Activated CD4-positive, alpha-beta T cell treated with anti-CD3 and anti-CD28 coated beads, Interleukin-2, amount 10 ng/mL, durations not matched to agents 7 days and 5 days (primary cell): ENCODE measurements at places on chromosomes 7 and 10. TPM values are rescaled to one million over a fixed set of nuclear protein-coding genes. Genes with fewer than 3 reads are reported as not detected.

- no peak for DNase-seq
Observed at GRCh38 chr10:71631007-71631861, 88.3 kb downstream of the C10orf105 start.

DNA sequence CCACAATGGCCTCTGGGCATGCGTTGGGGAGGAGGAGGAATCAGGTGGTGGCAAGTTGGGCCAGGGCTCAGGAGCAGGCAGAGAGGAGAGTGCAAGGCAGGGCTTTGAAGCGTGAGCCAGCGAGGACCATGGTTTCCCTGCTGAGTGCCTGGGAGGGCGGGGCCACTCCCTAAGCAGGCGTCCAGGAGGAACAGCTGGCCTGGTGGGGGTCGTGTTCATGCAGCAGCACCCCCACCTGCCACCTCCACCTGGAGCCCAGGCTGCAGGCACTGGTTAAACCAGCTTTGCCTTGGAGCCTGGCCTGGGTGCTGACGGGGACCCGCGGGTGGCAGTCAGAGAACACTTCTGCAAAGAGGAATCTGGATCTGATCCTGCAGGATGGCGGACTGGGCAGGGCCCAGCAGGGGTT, 24.2 kb upstream of the AQP1 start:
- no peak for DNase-seq

ZCWPW1 gene
- 2.4 TPM for total RNA-seq

DNA sequence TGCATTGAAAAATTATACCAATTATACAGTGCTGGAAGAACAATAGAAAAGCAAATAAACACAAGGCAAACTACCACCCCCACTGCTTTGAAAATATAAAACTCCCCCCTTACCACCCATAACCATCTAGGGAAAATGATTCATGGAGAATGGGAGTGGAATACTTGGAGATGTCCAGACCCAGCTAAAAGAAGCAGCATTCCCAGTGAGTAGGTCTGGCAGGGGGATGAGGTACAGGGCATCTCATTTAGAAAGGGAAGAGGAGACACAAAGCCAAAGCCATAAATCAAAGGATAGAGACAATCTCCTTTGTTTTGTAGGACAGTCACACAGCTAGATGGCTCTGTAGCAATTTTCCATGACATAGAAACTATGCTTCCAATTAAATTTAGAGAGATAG, 36.0 kb upstream of the DGKI start:
- no peak for DNase-seq

GRCh38 chr10:103428989-103429643, 23.1 kb downstream of the CALHM2 start:
- DNase-seq: no peak

ZNF679 gene
- total RNA-seq: not detected

DNA sequence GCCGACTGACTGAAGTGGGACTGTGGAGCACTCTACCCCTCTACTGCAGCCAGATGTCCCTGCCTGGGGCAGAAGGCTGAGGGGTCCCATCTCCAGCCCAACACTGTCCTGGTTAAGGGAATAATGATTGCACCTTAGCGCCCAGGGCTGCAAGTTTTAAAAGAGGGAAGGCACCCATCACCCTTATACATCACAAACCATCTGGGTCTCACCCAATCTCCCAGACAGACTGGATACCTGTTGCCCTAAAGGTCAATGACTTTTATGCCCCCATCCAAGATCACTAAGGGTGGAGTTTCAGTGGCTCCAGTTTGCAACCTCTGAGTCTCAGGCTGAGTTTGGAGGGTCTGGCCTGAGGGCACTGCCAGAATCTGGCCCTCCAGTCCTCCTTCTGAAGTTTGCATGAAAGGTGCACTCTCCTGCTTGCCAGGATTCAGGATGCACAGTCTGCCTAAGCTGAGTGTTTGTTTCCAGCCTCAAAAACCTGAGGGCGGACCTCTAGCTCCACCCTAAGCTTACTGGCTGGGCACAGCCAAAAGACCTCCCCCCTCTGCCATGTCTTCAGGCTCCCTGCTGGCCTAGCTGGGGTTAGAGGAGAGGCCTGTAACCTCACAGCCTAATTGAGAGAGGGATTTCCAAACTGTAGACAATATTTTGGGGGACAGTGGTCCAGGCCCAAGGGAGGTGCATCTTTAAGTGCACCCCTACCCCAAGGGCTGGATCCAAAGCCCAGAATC, 2.5 kb upstream of the EMX2 start:
- DNase-seq: no peak

GRCh38 chr10:3897156-3897555, 112.1 kb upstream of the KLF6 start:
- DNase-seq: no peak

OPN4 gene
- total RNA-seq: not detected

OTUD1 gene
- 16.8 TPM for total RNA-seq

- no peak for DNase-seq
Observed at GRCh38 chr7:157615101-157615817, 278.5 kb downstream of the DNAJB6 start.

C10orf143 gene
- 5.8 TPM for total RNA-seq

- DNase-seq: no peak
Observed at GRCh38 chr7:111439977-111440376, 122.3 kb downstream of the IMMP2L start.

VSTM4 gene
- 0.12 TPM for total RNA-seq

PRR15 gene
- total RNA-seq: not detected

GRCh38 chr7:744854-745430, 17.9 kb upstream of the PRKAR1B start:
- no peak for DNase-seq

GIMAP1 gene
- 19.6 TPM for total RNA-seq

- DNase-seq: no peak
Observed at GRCh38 chr10:28922127-28922526, 244.8 kb downstream of the BAMBI start.

DNA sequence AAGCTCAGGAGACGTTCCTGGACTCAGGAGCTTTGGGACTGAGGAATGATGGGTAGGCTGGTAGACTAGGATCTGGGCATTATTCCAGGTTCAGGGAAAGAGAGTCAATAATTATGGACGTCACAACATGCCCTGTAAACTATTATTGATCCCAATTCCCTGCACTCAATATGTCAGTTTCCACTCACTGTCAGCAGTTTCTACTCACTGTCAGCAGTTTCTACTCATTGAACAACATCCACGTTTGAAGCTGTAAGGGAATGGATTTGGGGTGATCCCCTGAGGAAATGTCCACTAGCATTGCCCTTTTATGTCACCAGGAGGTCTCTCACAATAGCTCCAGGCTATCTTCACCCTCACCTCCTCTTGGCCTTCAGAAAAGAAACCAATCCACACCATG, 1268.6 kb downstream of the TYW1 start:
- no peak for DNase-seq

ECD gene
- 30.5 TPM for total RNA-seq
